ENCODE measurements at places on chromosomes 2 and 18. TPM values are rescaled to one million over a fixed set of nuclear protein-coding genes. Genes with fewer than 3 reads are reported as not detected.

Gene ZNF513
- 6.8 TPM for total RNA-seq

Gene MYO3B
- total RNA-seq = not detected

Gene CNGA3
- total RNA-seq = 0.05 TPM

Gene DNAJC5G
- not detected for total RNA-seq

Gene FOXI3
- not detected for total RNA-seq

Gene SNTG2
- total RNA-seq = not detected

Gene ABCG5
- total RNA-seq = not detected

Gene C2orf80
- not detected for total RNA-seq

Gene MYCN
- total RNA-seq = 0.39 TPM

Gene SH3RF3
- 18.1 TPM for total RNA-seq

Gene RND3
- total RNA-seq = 56.6 TPM

Gene RNF138
- 33.9 TPM for total RNA-seq

Gene TRABD2A
- total RNA-seq = 0.60 TPM

Gene ZBTB7C
- total RNA-seq = not detected

Gene SLC19A3
- not detected for total RNA-seq

Gene IL36A
- not detected for total RNA-seq

Gene CNOT11
- total RNA-seq = 40.4 TPM

Gene CDK5R2
- total RNA-seq = not detected

Gene CDH7
- not detected for total RNA-seq

Gene HOXD11
- 0.10 TPM for total RNA-seq

Gene SIX3
- not detected for total RNA-seq

Gene COLEC12
- total RNA-seq = 1.7 TPM

Gene DSC3
- total RNA-seq = 0.13 TPM

Gene KIDINS220
- total RNA-seq = 31.3 TPM

Gene ZNF397
- total RNA-seq = 2.3 TPM

Gene CDK15
- not detected for total RNA-seq

Gene TMEM185B
- 33.5 TPM for total RNA-seq

Gene FEV
- total RNA-seq = not detected

Gene UNC80
- not detected for total RNA-seq

Gene B3GNT7
- total RNA-seq = 1.3 TPM

Gene FBXO11
- total RNA-seq = 21.9 TPM

Gene BOK
- 111 TPM for total RNA-seq

Gene ZNF514
- 1.3 TPM for total RNA-seq

Gene CPLX4
- total RNA-seq = not detected

Gene ANKRD12
- 7.9 TPM for total RNA-seq

Gene ST8SIA3
- not detected for total RNA-seq
